Muscle of leg (tissue), 16 donors: ENCODE measurements at places on chromosomes 2 and 18.
A peak's percentile ranks its signal among the peaks of the same experiment; 100 is the strongest.

GRCh38 chr2:38394903-38395341 is 17.8 kb upstream of the ATL2 start:
- DNase-seq: no peak

- no peak for DNase-seq
These were observed 8.7 kb upstream of the AAK1 start for GRCh38 chr2:69652206-69652605.

- peak; percentile 2 for DNase-seq
These were observed 319.2 kb upstream of the LRATD1 start for GRCh38 chr2:14313341-14313740.

- DNase-seq: no peak
These were observed 41.7 kb downstream of the RAMP1 start for GRCh38 chr2:237900891-237901831.

GRCh38 chr2:1830936-1831619 is 86.8 kb upstream of the PXDN start:
- no peak for DNase-seq

DNA sequence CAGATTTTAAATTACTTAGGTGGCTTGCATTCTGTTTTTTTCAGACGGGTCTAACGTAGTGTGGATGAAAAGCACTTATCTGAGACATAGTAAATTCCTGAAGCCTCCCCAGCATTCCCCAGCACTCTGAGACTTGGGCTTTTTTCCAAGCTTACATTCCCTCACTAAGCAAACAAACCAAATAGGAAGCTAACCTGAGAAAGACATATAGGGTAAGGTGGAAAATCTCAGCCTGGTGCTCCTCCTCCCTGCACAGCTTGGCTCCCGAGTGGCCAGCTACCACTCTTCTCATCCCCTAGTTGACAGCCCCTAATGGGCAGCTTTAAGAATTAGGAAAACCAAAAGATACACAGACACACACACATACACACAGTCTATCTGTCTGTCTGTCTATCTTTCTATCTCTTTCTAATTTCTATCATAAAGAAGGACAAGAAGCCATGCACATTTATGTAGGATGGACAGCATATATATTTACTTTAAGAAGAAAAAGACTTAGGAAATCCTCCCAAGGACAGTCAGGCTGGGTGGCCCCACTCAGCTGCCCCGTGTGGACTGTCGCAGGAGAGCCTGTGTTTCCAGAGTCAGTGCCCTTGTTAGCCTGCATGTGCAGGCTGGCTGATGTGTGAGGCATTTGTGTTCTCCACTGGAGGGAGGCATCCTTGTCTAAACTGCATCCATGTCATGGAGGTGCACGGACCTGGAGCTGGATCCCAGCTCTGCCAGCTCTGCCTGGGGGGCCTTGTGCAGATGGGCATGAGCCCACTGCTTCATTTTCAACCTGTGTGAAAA is 8.2 kb downstream of the CNNM3 start:
- DNase-seq: no peak

GRCh38 chr2:96509114-96509846 is 4.1 kb upstream of the NEURL3 start:
- peak; percentile 84 for DNase-seq

DNA sequence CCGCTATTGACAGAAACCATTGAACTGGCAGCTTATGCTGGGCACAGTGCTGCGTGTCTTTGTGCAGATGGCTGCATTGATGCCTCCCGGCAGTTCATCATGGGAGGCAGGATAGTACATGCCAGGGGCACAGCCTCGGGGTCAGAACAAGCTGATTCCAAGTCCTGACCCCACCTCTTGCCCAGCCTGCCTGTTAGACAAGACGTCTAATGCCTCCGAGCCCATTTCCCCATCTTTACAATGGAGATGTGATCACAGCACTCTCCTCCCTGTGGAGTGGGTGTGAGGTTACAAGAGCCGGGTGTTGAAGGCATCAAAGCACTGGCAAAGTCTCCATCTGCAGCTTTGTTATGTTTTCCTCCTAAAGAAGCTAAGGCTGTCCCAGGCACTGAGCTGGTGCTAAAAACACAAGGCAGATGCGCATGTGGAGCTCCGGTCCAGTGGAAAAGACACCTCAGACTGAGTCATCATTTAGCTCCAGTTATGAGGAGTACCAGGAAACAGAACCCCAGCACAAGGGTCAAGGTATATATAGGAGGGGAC is 125.7 kb upstream of the EPAS1 start:
- DNase-seq: peak; percentile 22

DNA sequence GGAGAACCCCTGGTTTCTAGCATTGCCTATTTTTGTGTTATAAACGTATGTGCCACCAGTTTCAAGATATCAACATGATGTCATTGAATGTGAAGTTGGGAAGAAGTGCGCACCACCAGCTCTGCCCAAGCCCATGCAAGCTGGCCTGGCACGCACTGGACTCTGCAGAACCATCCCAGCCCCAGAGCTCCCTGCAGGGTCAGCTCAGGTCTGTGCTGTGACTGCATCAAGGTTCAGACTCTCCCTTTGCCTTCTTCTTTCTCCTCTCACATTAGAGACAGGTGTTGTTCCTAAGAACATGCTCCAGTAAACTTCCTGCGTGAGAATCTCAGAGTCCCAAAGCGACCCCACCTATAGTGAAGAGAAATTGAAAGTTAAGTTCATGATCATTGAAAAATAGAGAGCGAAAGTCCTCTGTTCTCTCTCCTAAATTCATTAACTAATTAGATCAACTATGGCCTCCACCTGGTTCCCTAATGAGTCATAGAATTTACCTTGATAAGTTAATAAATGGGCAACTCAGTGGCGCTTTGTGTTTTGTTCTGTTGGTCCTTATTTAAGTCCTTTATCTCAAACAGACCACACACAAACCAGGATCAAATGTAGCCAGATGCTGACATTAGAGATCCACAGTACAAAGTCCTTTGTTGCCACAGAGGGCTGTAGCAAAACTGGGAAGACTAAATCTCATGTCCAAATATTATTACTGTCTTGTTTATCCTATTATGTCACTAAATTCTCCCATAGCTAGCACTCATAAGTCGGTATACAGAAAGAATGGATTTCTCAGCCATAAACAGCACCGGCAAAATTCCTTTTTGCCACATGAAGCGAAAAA is 432.3 kb downstream of the STK39 start:
- DNase-seq: no peak

- DNase-seq: no peak
These were observed 159.7 kb downstream of the SOCS6 start for GRCh38 chr18:70448588-70448987.

- no peak for DNase-seq
These were observed 18.8 kb downstream of the NEMP2 start for GRCh38 chr2:190515687-190516086.

- no peak for DNase-seq
These were observed 44.9 kb downstream of the DYSF start for GRCh38 chr2:71498261-71498701.

DNA sequence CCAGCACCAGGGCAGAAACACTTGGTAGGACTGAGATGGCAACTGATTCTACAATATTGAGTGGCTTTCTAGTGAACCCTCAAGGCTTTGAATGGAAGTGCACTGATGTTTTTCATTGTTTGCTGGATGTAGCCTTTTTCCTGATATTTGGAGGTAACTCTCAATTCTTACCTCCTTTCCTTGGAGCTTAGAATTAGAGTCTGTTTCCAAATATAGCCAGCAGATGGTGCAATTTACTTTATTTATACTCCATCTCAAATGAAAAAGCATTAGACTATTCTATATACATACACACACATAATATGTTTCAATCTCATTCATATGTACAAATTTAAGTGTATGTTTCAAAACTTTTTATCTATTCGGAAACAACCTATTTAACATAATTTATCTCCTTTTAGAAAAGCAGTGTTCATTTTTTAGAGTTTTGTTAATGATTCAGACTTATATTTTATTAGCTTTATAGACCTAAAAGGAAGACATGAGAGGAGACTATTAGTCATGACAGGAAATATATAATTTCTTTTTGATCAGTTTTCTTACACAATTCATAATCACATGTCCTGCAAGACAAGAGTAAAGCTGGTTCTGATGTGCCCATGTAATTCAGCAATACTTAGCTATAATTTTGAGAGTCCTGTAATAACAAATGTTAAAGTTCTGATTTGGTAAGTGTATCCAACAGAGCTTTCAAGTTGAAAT is 124.8 kb downstream of the NUP35 start:
- DNase-seq: peak; percentile 56

DNA sequence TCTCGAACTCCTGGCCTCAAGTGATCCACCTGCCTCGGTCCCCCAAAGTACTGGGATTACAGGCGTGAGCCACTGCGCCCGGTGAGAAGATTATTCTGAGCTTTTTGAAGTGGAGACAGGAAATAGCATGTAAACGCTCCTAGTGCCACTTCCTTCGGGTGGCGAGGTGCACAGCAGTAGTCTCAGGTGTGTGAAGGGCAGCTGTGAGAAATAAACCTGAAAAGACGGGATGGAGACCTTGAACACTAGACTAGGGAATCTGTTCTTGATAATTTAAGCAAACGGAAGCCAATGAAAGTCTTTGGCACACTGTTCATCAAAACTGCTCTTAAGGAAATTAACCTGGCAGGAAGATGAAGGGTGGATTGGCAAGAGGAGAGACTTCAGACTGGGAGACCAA is 439 bp upstream of the PLEKHH2 start:
- no peak for DNase-seq

- peak; percentile 96 for DNase-seq
These were observed 81.7 kb upstream of the TAF1B start for GRCh38 chr2:9761577-9761976.

- DNase-seq: peak; percentile 56
These were observed 158.6 kb upstream of the RBMS1 start for GRCh38 chr2:160652236-160652635.

DNA sequence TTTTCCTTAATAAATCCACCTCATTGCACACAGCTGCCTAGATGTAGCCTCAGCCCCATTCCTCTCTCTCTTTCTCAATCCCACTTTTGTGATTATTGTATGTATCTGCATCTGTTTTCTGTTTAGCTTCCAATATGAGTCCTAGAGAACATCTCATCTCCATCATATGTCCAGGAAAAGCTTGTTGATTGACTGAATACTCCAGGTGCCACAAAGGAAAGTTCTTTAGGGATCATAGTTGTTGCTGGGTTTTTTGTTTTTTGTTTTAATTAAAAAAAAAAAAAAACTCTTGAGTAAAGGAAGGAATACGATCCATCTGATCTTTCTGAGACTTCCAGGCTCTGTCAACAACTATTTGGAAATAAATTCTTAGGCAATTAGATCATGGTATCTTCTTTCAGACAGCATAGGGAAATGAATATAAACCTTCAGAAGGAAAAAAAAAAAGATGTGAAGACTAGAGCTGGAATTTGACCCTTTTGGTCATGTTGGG is 42.5 kb downstream of the KIAA2012 start:
- DNase-seq: peak; percentile 81

- no peak for DNase-seq
These were observed 33.2 kb upstream of the GALNT3 start for GRCh38 chr2:165827016-165827920.

DNA sequence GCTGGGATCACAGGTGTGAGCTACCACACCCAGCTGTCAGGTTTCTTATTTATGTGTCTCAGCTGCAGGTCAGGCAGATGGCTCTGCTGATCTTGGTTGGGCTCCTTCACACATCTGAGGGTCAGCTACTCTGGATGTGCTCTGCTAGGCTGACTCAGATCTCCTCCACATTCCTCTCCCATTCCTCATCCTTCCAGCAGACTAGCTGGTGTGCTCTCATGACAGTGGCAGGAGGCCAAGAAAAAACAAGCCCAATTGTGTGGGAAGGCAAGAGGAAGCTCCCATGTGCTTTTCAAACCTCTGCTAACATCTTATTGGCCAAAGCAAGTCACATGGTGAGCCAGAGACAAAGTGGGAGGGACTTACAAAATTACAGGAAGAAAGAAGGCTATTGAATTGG is 11.7 kb upstream of the MSH6 start:
- DNase-seq: no peak

GRCh38 chr18:24055009-24055804 is 40.7 kb downstream of the TTC39C start:
- DNase-seq: no peak

DNA sequence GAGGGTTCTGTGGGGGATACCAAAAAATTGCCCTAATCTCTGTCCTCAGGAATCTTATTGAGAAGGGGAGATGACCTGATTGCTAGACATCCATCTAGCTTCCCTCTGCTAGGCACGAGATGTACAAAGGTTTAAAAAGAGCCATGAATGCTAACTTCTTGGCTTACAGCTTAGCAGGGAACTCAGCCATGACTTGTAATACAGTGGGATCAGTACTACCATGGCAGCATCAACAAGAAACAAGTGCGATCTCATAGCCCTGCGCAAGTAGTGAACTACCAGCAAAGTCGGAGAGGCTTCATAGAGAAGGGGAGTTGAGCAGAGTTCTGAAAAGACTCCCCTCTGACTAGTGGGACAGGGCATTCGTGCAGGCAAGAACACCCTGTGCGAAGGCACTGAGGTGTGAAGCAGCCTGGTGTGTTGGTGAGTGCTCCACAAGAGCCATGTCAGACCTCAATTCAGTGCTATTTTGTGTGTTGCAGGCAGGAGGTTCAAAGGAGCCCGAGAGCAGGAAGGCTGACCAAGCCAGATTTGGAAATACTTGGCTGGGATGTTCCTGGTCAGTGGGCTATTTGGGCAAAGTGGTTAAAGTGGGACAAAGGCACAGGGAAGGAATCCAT is 130.0 kb downstream of the FMNL2 start:
- DNase-seq: peak; percentile 73

DNA sequence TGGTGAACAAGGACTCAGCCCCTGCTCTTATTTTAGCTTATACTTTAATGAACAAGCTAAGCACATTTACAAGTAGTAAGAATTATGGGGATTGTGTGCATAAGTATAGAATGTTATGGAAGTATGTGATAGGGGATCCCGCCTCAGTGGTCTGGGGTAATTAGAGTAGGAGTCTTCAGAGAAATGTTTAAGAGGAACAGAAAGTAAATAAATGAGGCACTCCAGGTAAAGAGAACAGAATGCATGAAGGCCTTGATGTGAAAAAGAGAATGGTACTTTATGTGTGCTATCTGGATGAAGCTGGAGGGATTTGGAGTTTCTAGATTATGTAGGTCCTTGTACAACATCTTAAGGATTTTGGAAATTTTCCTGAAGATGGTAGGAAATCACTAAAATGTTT is 76.6 kb downstream of the BMPR2 start:
- DNase-seq: no peak

DNA sequence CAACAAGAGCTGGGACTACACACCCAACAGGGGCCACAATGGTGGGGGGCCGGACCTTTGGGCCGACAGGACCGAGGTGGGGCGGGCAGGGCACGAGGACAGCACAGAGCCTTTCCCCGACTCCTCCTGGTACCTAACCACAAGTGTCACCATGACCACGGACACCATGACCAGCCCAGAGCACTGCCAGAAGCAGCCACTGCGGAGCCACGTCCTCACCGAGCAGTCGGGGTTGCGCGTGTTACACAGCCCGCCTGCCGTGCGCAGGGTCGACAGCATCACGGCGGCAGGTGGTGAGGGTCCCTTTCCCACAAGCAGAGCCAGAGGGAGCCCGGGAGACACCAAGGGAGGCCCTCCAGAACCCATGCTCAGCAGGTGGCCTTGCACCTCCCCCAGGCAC is 119.5 kb downstream of the MTCL1 start:
- DNase-seq: no peak

GRCh38 chr2:10599921-10600320 is 89.9 kb downstream of the NOL10 start:
- DNase-seq: no peak
